GOT3 (cell line): ENCODE measurements at places on chromosomes 4 and X.

- DNase-seq: no peak
These were observed 436.0 kb downstream of the CENPC start for GRCh38 chr4:67109276-67109675.

- no peak for DNase-seq
These were observed 655.6 kb upstream of the GALNTL6 start for GRCh38 chr4:171157462-171158082.

DNA sequence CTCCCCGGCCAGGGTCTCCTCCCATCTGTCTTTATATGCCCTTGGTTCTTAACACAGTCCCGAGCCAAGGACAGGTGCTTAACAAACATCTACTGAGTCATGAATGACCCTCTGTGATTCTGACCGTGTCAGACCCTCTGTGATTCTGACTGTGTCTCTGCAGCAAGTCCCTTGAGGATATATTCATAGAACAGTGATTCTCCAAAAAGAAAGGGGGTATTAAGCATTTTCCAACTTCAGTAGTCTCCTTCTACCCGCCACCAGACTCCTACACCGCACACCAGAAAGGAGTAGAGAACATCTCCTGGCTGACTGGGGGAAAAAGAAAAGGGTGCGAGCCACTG lies 13.6 kb downstream of the ACSL1 start:
- DNase-seq: no peak

DNA sequence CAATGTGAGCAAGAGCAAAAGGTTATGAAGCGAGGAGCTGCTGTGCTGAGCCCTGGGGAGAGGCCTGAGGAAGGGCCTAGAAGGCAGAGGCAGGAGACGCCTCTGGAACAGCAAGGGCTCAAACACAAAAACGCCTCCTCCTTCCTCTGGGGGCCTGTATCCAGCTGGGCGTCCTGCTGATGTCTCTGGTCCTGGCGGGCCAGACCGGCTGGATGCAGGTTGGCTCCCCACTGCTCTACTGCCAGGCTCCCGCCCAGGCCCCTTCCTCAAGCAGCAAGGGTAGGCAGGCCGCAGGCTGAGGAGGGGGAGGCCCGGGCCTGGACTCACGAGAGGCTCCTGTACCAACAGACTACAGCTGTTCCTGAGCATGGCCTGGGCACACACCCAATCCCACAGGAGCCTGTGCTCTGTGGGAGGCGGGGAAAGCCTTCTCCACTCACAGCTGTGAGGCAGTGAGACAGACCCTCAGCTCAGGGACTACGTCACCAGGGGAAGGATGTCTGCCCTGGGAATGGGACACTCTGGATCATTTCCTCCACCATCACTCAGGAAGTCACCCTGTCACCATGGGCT lies 2.3 kb downstream of the HAUS7 start:
- no peak for DNase-seq

GRCh38 chr4:119736559-119736958 lies 108.0 kb upstream of the PDE5A start:
- DNase-seq: no peak

DNA sequence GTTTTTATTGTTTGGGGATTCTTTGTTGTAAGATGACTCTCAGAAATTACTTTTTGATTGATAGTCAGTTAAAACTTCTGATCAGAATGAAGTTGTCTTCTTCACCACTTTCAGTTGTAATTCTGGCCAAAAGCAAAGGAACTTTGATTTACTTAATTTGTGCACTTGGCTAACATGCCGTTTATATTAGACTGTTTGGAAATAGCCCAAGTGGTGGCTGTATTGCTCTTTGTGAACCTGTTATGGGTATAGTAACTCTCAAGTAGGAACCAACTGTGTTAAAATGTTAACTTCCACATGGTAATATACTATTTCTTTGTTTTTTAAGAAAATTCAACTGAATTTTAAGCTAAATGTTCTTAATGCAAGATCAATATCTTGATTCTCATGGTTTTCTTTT lies 581.9 kb downstream of the GRID2 start:
- DNase-seq: no peak

DNA sequence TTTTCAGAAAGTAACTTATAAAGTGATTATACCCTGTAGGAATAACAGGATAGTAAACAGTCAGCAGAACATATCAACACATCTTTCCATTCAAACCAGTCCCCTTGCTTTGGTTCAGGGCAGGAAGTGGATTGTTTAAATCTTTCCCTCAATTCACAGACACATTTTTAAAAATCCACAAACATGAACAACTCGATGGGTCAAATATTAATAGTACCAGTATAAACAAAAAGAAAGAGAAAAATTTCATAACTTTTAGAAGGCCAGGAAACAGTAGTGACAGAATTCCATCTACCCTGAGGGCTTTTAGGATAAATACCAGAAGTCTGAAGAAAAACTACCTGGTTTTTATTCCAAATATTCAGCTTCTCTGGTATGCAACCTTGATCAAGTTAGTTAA lies 1072.8 kb upstream of the PABPC4L start:
- no peak for DNase-seq

DNA sequence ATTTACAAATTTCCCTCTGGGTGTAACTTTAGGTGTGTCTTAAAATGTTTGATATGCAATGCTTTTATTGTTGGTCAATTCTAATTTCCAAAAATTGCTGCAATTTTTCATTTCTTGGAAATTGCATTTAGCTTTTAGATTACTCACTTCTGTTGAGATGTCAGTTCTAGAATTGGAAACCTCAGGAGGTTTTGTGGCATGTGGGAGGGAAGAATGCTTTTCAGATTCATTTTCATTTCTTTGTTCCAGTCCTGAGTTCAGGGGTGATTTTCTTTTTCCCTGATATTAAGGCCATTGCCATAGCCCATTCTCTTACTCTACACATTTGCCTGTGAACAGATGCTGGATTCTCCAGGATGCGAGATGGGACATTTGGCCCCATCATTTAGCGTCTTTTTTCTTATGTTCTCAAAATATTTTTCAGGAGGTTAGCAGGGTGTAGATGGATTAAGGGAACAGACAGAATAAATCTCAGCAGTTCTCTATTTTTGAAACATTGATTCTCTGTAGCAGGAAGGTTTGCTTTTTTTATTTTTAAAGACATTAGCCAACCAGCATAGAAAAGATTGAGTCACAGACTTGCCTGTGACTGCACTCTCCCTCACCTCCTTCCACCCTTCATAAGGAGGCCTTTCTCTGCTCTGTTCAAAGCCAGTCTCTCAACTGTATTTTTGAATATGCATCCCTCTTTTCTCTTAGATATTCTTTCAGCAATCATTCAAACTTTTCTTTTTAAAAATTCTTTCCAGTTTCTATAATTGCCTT lies 238.4 kb upstream of the ANXA3 start:
- DNase-seq: no peak

DNA sequence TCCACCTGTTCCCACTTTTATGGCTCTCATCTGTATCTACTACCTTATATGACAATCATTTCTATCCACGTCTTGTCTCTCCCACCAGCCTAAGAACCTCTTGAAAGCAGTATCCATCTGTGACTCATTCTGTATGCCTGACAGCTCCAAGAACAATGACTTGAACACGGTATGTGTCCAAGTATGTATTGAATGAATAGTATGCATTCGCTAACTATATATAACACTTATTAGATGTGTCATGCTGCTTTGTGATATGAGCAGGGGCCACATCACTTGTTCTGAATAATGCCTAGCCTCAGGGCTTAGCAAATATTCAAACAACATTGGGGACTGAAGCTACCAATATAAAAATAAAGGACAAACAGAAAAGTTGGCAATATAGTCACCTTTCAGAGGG lies 4.9 kb downstream of the OPHN1 start:
- no peak for DNase-seq

GRCh38 chrX:65633826-65634225 lies 33.6 kb upstream of the MSN start:
- no peak for DNase-seq

DNA sequence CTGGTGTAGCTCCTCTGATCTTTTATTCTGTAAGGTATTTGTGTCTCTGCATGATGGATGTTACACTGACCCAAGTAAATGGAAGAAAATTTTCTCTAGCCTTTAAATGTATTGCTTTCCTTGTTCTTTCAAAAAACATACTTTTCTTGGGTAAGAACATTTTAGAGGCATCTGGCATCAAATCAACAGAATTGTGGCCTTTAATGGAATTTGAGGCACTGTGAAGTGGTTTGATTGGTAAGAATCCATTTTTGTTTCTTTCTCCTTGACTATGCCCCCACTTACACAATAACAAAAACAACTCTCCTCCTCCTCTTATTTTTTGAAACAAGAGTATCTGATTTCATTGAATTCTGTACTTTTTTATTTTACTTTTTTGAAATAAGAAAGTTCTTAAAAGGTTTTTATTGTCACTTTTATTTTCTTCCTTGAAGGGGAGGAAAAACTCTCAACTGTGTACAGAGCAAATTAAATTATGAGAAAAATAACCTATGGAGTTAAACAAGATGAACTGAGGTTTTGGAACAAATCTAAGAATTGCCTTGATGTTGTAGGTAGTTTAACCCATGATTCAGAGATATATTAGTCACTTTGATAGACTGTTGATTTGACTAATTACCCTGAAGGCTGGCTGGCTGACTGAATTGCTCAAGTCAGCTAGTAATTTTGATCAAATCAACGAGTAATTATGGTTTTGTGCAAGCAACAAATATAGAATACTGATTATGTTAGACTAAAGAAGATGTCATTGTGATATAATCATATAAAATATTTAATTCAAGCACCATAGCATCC lies 146.4 kb downstream of the FHIP1A start:
- DNase-seq: no peak

DNA sequence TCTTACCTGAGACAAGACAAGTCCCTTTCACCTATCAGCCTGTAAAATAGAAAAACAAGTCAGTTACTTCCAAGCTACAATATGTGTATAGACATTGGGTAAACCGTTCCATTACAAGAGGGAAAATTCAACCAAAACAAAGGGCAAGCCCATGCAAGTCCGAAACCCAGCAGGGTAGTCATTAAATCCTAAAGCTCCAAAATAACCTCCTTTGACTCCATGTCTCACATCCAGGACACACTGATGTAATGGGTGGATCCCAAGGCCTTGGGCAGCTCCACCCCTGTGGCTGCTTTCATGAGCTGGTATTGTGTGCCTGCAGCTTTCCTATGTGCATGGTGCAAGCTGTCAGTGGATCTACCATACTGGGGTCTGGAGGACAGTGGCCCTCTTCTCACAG lies 14.7 kb upstream of the FAM47B start:
- DNase-seq: no peak

GRCh38 chr4:103478734-103479133 lies 241.1 kb downstream of the TACR3 start:
- DNase-seq: no peak

- DNase-seq: no peak
These were observed 146.2 kb upstream of the HHIP start for GRCh38 chr4:144499777-144500176.

GRCh38 chrX:43436517-43436916 lies 219.6 kb upstream of the MAOA start:
- DNase-seq: no peak

- no peak for DNase-seq
These were observed 246.2 kb upstream of the PITX2 start for GRCh38 chr4:110869114-110869513.

- DNase-seq: no peak
These were observed 43.4 kb downstream of the C4orf51 start for GRCh38 chr4:145723336-145723735.

GRCh38 chr4:158161551-158162354 lies 11.1 kb downstream of the GASK1B start:
- no peak for DNase-seq

DNA sequence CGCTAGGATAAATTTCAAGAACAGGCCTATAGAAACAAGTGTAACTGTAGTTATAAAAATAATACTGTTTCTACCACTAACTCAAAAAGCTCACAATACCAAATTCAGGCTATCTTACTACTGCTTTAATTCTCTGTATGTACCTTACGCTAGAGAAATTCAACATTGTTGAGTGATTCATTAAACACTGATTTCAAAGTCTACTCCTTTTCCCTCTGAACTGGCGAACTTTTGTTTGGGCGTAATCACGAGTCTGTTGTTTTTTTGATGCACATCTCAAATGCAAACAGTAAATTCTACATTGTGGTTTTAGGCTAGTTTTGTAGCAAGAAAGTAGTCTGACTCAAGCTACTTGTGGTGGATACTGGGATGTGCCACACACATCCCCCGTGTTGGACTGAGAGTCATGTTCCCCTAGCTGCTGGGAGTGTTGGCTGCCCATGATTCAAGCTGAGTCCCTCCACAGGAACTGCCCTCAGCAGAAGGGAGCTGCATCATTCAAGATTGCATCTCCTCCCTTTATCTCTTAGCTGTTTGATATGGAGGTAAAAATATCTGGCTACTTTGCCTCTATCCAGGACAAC lies 406.1 kb downstream of the RAPGEF2 start:
- no peak for DNase-seq

GRCh38 chr4:76989391-76990061 lies 40.0 kb downstream of the SEPTIN11 start:
- no peak for DNase-seq

DNA sequence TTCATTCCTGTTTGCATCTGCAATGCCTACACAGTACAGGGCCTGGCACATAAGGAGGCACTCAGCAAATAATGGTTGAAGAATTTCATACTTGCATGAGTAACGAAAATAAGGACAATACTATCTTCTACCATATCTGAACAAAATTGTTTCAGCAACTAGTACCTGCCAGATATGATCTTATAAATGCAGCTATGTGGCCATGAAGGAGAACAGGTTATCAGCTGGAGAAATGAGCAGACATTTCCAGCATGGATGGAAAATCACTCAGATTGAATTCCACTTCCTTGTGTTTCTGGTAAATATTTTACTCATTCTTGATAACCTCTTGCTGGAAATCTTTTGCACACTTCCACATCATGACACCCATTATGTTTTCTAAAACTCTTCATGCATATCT lies 204.0 kb downstream of the ADAMTS3 start:
- DNase-seq: no peak

- no peak for DNase-seq
These were observed 755.6 kb downstream of the DMD start for GRCh38 chrX:32455704-32456103.

DNA sequence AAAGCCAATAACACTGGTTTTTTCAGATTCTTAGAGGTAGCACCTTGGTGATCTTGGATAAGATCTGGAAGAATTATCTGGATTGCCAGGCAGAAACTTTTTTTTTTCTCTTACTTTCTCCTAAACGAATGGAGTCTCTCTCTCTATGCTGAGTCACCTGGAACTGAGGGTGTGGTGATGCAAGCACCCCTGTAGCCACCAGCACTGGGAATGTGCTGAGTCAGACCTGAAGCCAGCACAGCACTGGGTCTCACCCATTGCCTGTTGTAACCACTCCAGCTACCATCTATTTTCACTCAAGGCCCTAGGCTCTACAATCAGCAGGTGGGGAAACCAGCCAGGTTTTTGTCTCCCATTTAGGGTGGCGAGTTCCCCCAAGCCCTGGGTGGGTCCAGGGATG lies 923.8 kb downstream of the RAPGEF2 start:
- no peak for DNase-seq

- no peak for DNase-seq
These were observed 6.6 kb downstream of the TIMM17B start for GRCh38 chrX:48890934-48891401.

DNA sequence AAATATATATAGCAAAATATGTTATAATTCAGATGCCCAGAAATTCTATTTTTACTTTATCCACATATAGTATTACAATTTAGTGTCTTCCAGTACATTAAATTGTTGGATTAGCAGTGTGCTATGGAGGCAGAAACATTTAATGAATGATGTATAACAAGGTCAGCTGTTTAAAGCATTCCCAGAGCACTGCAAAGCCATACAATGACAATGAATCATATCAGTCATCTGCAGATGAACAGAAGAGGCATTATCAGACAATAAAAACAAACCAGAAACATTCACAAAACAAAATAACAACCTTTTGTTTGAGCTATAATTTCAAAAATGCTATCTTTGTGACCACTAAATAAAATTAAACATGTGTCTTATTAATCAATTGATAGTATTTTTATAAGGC lies 524.2 kb downstream of the FAT4 start:
- no peak for DNase-seq
